Urinary bladder (tissue), 4 donors: ENCODE measurements at places on chromosomes 5 and 9. TPM values are rescaled to one million over a fixed set of nuclear protein-coding genes. Genes with fewer than 3 reads are reported as not detected.
A peak's percentile ranks its signal among the peaks of the same experiment; 100 is the strongest.

- no peak for DNase-seq
Observed at GRCh38 chr9:127644943-127645342, 32.9 kb downstream of the STXBP1 start.

- no peak for DNase-seq
Observed at GRCh38 chr5:157476702-157477408, 16.8 kb downstream of the NIPAL4 start.

The PKD2L2 gene
- polyA plus RNA-seq = 0.11 TPM

The LCN10 gene
- polyA plus RNA-seq = 11.3 TPM

The INSL4 gene
- polyA plus RNA-seq = not detected

DNA sequence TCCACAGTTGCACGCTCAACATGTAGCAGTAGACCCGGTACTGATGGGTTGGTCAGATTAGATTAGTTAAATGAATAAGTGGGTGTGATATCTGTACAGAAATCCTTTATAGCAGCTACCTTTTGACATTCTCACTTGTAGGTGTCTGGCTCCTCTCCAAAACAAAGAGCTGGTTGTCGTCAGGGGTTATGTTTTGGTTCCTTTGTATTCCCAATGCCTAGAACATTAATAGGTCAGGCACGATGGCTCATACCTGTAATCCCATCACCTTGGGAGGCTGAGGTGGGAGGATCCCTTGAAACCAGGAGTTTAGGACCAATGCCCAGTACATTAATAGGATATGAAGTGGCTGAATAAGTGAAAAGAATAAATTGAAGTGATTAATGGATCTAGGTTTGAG is 182.1 kb downstream of the SNCAIP start:
- no peak for DNase-seq

DNA sequence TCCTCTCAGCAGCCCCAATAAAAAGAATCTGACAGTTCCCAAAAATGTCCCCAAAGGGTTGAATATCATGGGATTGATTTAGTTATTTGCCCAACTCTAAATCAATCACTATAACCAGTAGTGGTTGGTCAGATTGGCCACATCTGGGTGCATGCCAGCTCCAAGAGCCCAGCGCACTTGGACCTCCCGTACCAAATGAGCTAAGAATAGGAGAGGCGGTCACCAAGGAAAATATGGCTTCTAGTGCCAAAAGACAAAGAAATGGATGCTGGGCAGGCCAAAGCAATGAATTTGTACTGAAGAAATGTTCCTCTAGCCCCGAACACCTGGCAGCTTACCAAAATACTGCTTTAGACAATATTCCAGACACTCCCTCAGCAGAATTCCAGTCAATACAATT is 80.3 kb downstream of the RCL1 start:
- DNase-seq = no peak

DNA sequence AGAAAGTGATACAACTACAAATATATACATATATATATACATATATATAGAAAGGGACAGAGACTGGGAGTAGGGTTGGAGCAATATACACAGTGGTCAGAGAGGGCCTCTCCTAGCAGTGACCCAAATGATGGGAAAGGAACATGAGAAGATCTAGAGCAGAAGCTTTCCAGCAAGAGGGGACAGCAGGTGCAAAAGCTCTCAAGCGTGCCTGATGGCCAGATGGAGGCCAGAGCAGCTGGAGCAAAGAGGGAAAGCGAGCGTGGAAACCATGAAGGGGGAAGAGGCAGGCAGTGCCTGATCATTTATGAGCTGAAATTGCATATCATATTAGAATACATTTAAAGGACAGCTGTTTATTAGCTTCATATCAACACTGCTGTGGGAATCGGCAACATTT is 7.6 kb upstream of the GRPEL2 start:
- no peak for DNase-seq

- peak; percentile 35 for DNase-seq
Observed at GRCh38 chr5:97142521-97143254, at the start of gene LIX1. LIX1 (minus strand) TSS chr5:97142611; CDS start chr5:97142576, 35 bp downstream.

- DNase-seq = no peak
Observed at GRCh38 chr5:113112435-113112834, 135.8 kb downstream of the DCP2 start.

- DNase-seq = no peak
Observed at GRCh38 chr5:55551358-55551757, 16.6 kb upstream of the PLPP1 start.
